Activated naive CD4-positive, alpha-beta T cell treated with anti-CD3 and anti-CD28 coated beads, Interleukin-2, amount 50 U/mL, for 72 hours (primary cell): ENCODE measurements at places on chromosomes 12 and 14.

DNA sequence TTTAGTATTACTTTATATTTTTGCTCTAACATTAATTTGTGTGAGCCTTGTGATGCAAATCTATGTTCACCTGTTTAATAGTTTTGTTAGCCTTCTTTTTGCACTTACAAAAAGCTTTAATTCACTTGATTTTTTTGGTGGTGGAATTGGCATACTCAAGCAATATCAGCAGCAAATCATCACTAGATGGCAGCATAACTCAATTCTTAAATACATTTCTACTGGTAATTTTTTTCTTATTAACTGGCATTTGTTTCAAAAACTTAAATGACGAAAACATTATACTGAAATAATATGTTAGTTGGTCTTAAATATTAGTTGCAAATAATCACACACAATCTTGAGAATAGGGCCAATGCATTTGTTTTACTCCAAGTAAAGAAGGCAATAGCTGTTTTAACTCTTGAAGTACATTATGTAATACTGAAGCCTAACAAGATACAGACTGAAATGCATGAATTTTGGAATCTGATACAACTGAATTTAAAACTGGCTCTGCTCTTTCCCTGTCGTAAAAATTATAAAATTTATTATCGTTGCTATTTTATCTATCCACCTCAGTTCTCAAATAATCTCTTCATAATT is 151.5 kb downstream of the ATXN7L3B start:
- DNase-seq, result no peak

DNA sequence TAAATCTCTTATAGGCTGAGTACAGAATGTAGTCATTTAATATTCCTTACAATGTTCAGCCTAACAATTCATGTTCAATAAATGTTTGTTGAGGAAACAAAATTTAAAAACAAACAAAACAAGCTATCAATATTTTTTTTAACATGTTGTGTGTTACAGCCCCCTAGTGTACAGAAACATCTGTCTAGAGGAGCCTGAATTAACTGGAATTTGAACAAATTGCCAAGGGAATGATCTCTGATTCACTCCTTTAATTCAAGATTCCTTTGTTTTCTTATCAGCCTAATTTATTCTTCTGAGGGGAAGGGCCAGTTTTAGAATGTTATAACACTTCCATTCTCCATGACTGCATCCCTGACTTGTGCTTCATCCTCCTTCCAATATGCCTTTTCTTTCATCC is 127.2 kb downstream of the CMAS start:
- DNase-seq, result no peak

GRCh38 chr12:4850857-4851380 is 58.8 kb upstream of the KCNA1 start:
- DNase-seq, result no peak

DNA sequence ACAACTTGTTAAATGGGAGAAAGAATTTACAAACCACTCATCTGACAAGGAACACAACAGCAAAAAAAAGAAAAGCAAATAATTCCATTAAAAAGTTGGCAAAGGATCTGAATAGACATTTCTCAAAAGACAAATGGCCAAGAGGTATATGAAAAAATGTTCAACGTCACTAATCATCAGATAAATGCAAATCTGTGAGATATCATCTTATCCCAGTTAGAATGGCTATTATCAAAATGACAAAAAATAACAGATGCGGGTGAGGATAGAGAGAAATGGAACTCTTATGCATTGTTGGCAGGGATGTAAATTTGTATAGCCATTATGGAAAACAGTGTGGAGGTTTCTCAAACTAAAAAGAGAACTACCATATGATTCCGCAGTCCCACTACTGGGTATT is 29.9 kb downstream of the CYP46A1 start:
- DNase-seq, result no peak

GRCh38 chr14:60679566-60680258 is 30.4 kb upstream of the SIX1 start:
- DNase-seq, result no peak

DNA sequence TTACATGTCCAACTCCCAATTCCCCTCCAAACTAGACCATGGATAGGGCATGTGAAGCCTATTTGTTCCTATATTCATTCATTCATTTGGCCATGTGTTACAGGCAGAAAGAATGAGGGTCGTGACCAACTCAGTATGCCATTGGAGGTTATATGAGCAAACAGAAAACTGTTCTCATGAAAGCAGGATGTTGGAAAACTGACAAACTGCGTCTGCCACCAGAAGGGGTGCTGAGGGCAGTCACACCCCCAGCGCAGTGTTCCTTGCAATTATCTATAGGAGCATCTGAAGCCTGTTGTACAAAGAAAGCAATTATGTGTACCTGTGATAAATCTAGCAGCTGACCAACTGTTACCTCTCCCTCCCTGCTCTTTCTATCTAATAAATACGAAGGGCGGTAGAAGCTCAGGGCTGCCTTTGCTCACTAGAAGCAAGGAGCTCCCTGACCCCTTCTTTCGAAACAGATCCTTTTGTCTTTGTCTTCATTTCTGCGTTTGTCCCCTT is 21.1 kb downstream of the ENTPD5 start:
- DNase-seq, result no peak

- no peak for DNase-seq
These were observed 386.9 kb downstream of the ZFP36L1 start for GRCh38 chr14:68405961-68406360.

- no peak for DNase-seq
These were observed 37.7 kb downstream of the PPFIBP1 start for GRCh38 chr12:27561535-27562350.

DNA sequence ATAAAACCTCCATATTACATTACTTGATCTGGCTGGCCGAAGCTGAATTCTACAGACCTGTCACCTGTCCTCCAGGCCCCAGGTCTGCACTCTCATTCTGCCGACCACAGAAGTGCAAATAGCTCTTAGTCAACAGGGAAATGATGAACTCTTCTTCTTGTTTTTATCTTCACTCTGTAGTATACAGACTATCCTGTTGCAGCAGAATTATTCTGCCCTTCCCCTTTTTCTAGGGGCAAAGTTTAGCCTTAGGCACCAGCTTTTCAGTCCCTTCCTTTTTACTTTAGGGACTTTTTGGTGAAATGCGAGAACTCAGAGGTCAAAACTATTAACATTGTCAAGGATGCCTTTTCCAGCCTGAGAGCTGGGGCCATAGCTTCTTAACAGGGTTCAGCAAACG is 229.6 kb upstream of the EGLN3 start:
- DNase-seq, result no peak

GRCh38 chr14:104774453-104775072 is 21.0 kb downstream of the AKT1 start:
- DNase-seq, result no peak

- no peak for DNase-seq
These were observed 13.0 kb downstream of the ATG14 start for GRCh38 chr14:55398679-55399078.

DNA sequence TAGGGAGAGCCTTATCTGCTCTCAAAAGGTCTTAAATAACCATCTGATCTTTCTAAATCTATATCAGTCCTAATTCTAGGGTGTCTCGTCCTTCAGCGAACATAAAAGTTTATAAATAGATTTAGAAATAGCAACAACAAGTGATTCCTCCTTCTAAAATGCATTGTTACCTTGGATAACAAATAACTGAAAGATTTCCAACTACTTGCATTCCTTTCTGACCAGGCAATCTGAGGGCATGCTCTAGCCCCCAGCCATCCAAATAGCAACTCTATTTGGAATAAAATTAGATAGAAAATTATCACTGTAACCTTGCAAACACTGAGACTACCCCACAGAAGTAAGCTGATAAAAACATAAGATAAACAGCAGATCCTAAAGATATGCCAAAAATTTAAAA is 21.8 kb upstream of the KRR1 start:
- DNase-seq, result no peak

GRCh38 chr14:85644211-85644610 is 114.3 kb downstream of the FLRT2 start:
- no peak for DNase-seq

GRCh38 chr12:1744932-1745331 is 54.1 kb downstream of the ADIPOR2 start:
- no peak for DNase-seq

GRCh38 chr12:26632756-26633155 is 200.2 kb downstream of the ITPR2 start:
- no peak for DNase-seq

GRCh38 chr12:89861086-89861485 is 152.4 kb upstream of the ATP2B1 start:
- no peak for DNase-seq

DNA sequence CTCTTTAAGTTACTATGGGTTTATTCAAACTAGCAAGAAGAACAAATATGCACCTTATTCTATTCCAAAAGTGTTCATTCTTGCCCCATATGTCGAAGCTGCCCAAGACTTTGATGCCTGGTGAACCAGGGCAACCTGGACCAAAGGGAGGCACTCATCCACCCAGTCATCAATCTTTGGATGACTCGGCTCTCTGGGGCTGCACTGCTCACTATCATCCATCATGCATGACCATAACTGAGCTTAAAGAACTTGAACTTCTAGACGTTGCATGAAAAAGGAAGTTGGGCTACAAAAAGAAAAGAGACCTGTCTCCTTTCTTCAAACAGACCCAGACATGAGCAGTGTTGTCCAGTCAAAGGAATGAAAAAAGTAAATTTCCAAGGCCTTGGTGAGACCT is 1.2 kb downstream of the KRT4 start:
- no peak for DNase-seq

DNA sequence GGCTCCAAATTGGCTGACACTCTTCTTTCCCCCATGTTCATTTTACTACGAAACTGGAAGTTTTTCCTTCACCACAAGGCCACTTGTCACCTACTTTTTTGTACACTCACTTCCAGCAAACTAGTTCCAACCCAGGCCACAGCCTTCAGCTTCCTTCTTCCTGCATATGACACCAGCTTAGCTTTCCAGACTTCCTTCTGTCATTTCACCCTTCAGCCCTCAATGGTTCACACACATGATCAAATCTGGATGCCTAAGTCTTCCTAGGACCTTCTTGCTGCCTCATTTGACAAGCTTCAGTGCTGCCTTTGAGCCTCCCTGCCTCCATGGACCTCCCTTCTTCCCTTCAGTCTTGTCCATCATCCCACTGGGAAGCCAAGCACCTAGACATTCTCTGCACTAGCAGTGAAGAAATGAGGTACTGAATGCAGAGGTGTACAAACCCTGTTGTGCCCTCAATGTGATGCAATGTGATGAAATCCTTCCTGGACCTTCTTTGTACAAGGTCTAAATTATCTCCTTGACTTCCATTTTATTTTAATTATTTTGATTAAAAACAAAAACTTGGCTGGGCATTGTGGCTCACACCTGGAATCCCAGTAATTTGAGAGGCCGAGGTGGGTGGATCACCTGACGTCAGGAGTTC is 4.3 kb upstream of the REC8 start:
- no peak for DNase-seq

- no peak for DNase-seq
These were observed 983.7 kb upstream of the FLRT2 start for GRCh38 chr14:84546236-84546635.

DNA sequence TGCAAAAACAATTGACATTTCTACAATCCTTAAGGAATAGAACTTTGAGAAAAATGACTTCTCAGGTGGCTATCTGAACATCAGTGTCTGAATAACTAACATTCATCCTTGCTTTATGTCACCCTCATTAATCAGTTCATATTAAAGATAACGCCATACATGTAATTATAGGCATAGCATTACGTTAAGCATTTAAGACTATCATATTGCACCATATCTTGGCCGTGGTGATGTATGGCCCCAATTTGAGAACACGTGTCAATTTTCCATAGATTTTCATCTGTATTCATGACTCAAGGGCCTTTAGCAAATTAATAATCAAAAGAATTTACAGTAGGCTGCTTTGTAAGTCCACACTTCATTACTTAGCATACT is 81.6 kb downstream of the SPTSSA start:
- DNase-seq, result no peak

DNA sequence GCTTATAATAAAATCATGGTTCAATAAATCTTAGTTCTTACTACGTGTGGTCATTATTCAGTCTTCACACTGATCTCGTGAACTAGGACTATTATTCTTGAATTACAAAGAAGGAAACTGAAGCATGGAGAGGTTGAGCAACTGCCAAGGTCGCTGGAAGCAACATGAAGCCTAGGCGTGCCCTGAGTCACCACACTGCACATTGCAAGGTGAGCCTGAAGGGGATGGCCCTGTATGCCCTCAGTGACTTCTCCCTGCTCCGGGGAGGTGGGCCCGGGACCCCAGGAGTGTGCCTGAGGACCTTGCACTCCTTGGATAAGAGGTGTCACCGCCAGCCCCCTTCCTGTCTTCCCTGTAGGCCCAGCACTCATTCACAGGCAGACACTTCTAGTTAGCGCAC is 161.6 kb downstream of the CACNA1C start:
- DNase-seq, result no peak

- no peak for DNase-seq
These were observed 114.5 kb upstream of the NCOR2 start for GRCh38 chr12:124681779-124682391.

- DNase-seq, result no peak
These were observed 41.3 kb upstream of the ARID2 start for GRCh38 chr12:45688183-45688582.

- DNase-seq, result no peak
These were observed at the start of gene AKAP6 for GRCh38 chr14:32329146-32329545. AKAP6 (plus strand) TSS chr14:32329298; CDS start chr14:32433494, 104,196 bp downstream.

GRCh38 chr12:58732894-58733293 is 187.4 kb downstream of the LRIG3 start:
- DNase-seq, result no peak

DNA sequence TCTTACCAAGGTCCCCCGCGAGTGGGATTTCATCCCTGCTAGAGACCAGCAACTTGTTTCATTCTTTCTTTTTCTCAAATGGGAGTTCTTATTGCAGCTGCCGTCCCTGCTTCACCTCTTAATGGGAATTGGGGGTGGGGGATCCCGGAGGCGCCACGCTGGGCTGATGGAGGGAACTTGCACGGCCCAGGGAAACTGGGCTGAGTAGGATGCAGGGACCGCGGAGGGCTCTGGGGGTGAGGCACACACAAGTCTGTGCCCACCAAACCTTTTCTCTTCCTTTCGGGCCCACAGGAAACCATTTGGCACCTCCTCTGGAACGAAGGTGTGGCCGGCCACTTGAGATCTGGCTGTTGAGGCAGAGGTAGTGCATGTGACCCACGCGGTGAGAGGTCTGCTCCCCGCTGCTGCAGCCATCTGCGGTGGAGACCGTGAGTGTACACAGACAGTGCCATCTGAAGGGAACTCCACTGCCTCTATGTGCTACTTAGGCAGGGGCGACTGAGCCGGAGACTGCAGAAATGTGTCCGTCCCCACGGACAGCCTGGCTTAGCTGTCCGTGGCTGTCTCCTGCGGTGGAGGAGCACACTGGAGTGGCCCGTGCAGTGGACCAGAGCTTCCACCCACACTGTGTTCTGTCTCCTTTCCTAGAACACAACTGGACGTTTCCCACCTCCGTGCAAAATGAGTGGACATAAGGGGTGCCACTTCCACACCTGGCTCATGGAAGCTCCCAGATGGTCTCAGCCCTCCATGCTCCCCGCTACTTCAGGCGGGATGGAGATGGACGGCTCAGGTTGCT is 42.1 kb upstream of the TESC start:
- no peak for DNase-seq

GRCh38 chr12:120642121-120642520 is 1.7 kb downstream of the CABP1 start:
- DNase-seq, result no peak

- DNase-seq, result no peak
These were observed 363.4 kb downstream of the CACNA1C start for GRCh38 chr12:2416158-2416557.
